ENCODE measurements at places on chromosomes 12 and 14.

DNA sequence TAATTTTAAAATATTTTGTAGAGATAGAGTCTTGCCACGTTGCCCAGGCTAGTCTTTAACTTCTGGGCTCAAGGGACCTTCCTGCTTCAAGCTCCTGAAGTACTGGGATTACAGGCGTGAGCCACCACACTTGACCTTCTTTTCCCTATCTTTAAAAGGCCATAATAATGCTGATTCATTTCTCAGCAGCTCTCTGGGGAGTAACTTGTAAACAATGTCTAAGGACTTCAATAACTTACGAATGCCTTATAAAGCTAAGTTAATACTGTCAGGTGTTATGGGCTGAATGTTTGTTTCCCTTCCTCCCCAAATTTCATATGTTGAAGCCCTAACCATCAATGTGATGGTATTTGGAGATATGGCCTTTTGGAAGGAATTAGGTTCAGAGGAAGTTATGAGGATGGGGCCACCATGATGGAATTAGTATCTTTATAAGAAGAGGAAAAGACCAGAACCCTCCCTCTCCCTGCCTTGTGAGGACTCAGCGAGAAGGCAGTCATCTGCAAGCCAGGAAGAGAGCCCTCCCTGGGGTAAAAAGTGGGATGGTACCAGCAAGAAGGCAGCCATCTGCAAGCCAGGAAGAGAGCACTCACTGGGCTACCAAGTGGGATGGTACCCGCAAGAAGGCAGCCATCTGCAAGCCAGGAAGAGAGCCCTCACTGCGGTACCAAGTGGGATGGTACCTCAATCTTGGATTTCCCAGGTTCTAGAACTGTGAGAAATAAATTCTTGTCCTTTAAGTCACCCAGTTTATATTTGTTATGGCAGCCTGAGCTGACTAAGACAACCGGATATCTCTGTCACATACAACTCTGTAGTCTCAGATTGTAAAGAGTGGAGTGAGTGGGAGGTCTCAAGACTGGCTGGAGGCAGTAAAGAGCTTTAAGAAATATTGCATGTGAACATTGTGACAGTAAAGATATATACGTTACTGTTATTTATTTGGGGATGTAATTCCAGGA, 16.3 kb upstream of the YBX3 start:
- DNase-seq = no peak

GRCh38 chr14:83638748-83639504, 1891.0 kb upstream of the FLRT2 start:
- no peak for DNase-seq

GRCh38 chr12:14956024-14956891, 5.1 kb downstream of the ARHGDIB start:
- no peak for DNase-seq

DNA sequence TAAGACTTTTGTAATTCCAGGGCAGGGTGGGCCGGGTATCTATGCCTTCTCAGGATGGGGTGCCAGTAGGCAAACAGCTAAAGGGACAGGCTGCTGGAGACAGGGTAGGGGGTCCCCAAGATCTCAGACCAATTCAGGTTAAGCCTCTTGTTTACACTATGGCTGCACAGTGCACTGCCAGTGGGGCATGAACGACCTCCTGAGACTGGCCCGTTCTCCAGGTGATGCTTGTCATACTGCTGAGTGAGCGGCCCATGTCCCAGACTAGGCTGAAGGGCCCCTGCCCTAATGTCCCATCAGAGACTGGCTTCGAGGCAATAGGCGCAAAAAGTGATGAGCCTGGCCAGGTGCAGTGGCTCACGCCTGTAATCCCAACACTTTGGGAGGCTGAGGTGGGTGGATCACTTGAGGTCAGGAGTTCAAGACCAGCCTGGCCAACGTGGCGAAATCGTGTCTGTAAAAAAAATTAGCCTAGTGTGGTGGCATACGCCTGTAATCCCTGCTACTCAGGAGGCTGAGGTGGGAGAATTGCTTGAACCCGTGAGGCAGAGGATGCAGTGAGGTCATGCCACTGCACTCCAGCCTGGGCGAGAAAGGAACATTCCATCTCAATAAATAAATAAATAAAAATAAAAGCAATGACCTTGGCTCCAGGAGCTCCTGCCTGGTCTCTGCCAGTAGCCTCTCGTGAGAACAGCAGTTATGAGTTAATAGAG, 12.6 kb downstream of the SLC25A29 start:
- DNase-seq = no peak

- DNase-seq = peak; percentile 72
These were observed at the start of gene EEF1AKMT3 for GRCh38 chr12:57772429-57773322. EEF1AKMT3 (plus strand) TSS chr12:57772614; CDS start chr12:57772725, 111 bp downstream.

GRCh38 chr12:24625103-24625502, 323.8 kb downstream of the BCAT1 start:
- no peak for DNase-seq

GRCh38 chr12:53078425-53079225, 565 bp downstream of the SPRYD3 start:
- no peak for DNase-seq

- DNase-seq = no peak
These were observed 106.2 kb upstream of the RPH3A start for GRCh38 chr12:112685321-112685720.

GRCh38 chr12:109871668-109872314, 8.6 kb downstream of the GLTP start:
- DNase-seq = no peak

GRCh38 chr14:23568021-23568599, 519 bp upstream of the AP1G2 start:
- DNase-seq = no peak

GRCh38 chr14:20820063-20820904, 17.6 kb upstream of the RNASE1 start:
- DNase-seq = no peak

DNA sequence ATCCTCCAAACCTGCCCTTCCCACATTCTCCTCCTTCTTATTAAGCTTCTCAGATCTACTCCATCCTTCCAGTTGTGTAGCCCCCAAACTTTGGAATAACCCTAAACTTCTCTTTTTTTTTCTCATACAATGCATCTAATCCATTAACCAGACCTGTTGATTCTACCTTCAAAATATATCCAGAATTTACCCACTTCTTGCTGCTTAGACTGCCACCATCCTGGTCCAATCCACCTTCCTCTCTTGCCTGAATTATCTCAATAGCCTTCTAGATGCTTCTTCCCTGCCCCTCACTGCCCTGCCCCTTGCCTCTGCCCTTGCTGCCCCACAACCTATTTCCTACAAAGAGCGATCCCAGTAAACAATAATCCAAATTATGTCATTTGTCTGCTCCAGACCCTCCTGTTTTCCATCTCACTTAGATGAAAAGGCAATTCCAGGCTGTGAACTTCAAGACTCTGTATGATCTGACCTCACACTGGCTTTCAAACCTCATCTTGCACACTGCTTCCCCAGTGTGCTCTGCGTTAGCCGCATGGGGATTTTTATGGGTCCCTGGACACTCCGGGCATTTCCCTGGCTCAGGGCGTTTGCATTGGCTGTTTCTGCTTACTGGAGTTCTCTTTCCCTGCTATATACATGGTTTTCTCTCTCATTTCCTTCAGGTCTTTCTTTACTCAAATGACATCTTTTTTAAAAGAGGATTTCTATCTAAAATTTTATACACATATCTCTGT, 42.6 kb upstream of the HIF1A start:
- peak; percentile 57 for DNase-seq

DNA sequence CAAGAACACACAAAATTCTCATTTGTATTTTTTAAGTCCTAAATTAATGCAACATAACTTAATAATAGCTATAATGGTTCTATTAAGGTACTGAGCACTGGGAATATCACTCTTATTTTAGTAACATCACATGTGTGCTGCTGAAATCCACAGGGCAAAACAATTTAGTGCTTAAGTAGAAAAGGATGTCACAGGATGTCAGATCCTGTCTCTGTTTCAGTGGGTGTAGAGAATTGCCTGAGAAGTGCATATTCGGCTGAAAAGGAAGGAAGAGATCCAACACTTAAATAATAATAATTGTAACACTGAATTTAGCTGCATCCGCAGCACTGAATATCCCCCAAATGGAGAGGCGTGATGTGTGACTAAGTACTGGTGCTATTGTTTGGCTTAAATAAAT, 8.6 kb downstream of the LDHB start:
- DNase-seq = no peak

Data from Daoy (cell line).